ENCODE measurements at places on chromosomes 3 and 15.

DNA sequence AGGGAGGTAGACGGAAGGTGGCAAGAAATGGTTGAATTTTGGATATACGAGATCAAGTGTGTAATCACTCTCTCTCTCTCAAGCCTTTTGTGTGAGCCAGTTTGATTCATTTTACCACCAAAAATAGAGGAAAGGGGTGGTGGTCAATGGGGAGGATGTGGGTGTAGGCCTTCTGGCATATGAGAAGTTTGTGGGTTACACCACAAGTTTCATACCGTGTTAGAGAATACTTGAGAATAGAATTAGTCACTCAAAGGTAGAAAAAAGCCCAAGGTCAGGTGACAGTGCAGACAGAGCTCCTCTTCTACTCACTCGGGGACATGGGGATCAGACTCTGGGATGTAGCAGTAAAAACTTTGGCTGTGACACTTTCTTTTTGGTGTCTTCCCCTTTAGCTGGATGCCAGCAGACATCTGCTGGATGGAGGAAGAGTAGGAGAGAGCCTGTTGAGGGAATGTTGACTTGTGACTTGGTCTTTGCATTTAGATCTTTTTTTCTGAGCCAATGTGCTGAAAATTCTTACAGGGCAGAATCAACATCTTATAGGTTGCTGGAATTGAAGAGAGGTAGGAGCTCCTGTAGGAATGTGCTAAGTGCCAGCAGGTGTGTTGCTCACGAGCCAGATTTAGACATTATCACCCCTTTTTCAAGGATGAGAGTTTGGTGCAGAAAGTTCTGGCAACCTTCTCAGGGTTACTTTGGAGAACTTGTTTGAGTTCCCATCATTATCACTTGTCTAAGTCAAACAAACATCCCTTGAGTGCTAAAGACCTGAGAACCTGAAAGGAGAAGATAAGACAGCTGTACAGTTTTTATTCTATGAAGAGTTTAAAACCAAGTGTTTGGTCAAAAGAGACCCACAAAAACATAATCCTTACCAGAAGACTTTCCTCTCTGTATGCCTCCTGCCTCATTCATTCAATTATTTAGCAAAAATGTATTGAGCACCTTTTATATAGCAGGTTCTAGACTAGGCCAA lies 43.9 kb upstream of the RYK start:
- DNase-seq: no peak

DNA sequence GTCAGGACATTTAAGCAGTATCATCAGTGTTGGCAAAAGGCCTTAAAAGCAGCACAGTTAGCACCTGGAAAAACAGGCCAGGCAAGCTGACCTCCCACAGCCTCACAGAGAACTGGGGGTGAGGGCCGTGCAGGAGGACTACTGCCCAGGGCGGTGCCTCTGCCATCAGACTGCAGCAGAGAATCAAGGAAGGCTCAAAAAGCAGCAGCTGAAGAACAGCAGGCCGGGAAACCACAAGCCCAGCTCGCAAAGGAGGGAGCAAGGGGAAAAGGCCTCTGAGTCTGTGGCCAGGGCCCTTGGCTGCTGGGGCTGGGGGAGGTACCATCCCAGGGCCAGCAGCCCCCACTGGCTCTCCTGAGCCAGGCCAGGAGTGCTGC lies 84.2 kb downstream of the SEC22A start:
- no peak for DNase-seq

GRCh38 chr3:120743556-120744195 lies 1.1 kb downstream of the GTF2E1 start:
- DNase-seq: no peak

DNA sequence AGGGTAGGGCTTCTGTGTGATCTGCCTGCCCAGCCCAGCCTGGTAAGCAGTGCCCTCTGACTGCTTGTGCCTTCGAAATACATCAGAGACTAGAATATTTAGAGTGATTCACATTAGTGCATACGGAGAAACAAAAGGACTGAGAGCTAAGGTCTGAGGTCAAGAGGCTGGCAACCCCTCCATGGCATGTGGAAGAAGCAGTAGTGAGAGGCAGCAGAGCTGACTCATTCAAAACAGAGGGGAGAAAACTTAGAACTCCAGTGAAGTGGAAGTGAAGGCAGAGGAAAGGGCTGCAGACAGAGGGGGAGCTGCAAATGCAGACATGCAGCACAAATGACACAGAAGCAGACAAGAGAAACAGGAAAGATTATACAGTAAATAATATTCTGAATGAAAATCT lies 61.6 kb downstream of the ULK4 start:
- DNase-seq: no peak

All from activated T-cell treated with anti-CD3 and anti-CD28 coated beads, Interleukin-2, amount 50 U/mL, for 1 hour (primary cell).